ENCODE measurements at places on chromosomes 6 and 20.

DNA sequence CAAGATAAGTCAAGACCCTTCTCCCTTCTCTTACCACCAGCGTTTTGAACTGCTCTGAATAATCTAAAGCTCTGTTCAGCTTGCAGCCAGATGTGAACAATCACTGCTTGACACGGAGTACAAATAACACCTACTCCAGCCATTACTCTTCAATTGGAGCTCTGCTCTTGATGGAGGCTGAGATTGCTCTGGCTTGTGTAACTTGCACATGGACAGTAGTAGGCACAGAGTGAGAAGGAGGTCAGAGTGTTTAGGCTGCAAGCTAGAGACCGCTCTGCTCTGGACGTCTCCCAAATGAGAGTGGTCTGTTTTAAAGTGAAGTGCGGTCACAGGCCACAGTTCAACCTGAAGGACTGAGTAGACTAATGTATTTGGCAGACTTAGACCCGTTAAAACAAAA lies 158.3 kb downstream of the HDGFL1 start:
- no peak for DNase-seq

DNA sequence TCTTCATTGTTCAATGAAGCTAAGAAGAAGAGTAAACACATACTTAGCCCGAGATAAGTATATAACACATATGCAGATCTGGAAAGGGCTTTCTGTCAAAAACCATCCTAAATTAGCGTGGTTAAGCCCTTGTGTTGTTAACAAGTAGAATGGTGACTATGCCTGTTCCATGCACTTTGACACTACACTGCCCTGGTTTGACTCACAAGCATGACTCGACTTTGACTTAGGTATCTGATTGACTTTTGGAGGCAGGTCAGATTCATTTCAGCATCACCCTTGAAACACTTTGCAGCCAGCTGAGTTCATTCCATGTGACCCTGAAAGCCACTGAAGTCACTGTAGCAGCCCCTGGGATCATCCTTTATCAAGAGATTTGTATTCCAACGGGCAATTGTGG lies 239.8 kb downstream of the TBX18 start:
- no peak for DNase-seq

- DNase-seq, result no peak
Observed at GRCh38 chr6:51868591-51869355, 218.6 kb downstream of the PKHD1 start.

DNA sequence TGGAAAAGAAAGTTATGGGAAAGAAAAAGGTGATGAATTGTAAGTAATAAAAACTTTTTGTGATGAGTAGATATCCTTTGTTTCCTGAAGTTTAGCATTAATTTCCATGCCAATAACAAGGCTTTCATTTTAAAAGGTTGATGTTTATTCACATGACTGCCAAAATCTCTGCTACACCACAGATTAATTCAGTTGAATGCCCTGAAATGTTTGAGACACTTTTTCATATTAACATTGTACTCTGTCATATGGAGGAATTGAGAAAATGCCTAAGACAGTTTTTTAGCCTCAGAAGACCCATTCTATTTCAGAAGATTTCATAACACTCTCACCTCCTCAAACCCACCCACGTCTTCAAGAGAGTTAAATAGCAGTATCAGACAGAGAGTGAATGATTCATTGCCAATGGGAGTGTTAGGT lies 115.5 kb downstream of the ADGRG6 start:
- no peak for DNase-seq

- DNase-seq, result peak; percentile 25
Observed at GRCh38 chr6:15386756-15387112, 140.9 kb downstream of the JARID2 start.

DNA sequence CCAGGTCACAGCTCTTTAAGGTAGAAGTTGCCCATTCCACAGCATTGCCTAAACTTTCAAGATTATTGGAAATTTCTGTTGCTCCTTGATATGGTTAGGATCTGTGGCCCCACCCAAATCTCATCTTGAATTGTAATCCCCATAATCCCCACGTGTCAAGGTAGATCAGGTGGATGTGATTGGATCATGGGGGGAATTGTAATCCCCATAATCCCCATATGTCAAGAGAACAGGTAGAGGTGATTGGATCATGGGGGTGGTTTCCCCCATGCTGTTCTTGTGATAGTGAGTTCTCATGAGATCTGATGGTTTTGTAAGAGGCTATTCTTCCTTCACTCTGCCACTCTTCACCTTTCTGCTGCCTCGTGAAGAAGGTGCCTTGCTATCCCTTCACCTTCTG lies 327.4 kb upstream of the MAP3K7 start:
- no peak for DNase-seq

DNA sequence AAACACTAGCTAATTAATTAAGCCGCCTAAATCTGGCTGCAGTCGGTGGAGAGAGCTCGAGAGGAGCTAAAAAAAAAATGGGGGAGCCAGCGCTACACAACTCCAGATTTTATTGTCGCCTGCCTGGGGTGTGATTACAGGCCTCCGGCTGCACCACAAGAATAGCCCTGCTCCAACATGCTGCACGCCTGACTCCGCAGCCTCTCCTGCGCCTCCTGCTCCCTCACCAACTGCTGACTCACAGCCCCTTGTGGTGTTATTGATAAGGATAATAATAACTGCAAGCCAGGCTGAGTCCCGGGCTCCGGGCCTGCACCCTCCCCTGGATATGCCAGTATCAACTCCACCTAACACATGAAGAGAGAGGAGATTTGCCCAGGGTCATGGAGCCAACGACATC lies 16.8 kb downstream of the SIRPA start:
- DNase-seq, result no peak

DNA sequence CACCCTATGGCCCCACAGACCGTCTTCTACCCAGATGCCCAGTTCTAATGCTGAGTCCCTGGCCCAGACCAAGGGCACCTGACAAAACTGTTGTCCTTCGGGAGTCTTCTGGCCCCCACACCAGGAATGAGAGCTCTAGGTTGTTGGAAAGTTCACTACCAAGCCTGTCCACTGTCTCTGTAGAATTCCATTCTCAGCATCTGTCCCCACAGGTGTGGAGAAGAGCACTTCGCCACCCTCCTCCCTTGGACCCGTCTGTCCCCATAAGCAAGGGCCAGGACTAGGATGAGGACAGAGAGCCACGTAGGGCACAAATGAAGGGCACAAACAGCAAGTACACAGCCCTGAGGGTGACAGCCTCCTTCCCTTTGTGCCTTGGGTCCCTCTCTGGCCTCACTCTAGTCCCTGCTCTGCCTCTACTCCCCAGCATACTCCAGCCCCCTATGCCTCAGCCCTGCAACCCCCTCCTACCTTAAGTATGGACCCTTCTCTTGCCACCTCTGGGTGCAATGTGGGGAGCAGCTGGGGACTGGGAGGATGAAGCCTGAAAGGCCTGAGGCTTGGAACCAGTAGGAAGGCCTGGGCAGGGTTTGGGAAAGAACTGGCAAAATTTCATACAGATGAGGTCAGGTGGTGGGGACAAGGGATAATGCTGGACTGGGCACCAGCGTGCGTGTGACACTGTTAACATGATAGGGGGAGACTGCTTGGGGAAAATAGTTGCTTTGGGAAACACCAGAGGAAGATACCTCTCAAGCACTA lies 4.3 kb downstream of the LZTS3 start:
- no peak for DNase-seq

DNA sequence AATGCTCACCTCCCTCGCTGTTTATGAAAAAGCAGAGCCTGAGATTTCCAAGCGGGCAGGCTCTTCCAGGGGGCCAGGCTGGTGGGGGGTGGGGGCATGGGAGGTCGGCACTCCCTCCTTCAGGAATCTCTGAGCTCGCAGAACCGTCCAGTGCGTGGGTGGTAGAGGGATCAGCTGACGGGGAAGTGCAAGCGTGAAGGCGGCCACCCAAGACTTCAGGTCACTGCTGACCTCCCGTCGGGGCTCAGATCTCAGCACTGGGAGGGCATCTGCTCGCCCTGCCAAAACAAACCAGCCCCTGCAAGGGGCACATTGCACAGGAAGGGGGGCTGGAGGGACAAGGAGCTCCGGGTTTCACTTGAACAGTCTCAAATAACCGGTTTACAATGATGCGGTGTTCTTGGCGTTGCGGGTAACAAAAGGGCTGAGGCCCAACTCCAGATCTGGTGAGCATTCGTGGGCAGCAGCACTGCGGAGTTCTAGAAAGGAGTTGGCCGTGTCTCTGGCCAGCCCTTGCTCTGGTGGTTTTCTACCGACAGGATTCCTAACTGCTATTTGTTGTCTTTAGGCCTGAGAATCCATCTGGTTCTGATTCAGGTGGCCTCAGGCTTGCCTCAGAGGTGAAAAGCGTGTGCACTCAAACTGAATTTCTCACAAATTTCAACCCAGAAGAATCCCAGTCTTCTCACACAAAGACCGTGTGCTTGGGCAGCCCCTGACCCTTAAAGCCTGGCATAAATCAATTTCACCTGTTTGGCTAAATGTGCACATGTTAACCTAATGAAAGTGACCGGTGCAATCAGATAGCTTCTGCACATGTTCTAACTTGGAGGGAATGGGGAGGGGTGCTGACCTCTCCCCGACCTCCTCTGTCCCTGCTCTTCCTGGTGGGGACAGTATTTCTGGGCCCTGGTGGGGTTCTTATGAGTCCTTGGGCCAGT lies 191.6 kb downstream of the MYLK4 start:
- no peak for DNase-seq

DNA sequence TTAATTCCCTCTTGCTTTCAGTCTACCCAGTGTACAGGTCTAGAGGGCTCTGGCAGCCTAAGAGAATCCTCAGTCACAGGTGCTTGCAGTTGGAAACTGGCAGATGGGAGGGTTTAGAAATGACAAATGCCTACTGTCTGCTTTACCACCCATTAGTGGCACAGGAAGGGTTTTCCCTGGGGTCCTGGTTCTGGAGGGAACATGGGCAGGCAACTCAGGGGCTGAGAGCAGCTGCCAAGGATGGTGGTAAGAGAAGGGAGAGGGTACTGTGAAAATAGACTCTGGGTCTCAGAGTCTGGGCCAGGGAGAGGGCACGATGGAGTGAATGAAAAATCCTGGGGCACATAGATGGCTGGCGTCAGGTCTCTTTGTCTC lies 103.5 kb downstream of the TCP11 start:
- no peak for DNase-seq

- DNase-seq, result peak; percentile 45
Observed at GRCh38 chr6:16832043-16832567, 70.8 kb upstream of the ATXN1 start.

- DNase-seq, result no peak
Observed at GRCh38 chr6:144340541-144341371, 55.6 kb downstream of the UTRN start.

- DNase-seq, result no peak
Observed at GRCh38 chr6:4885341-4885933, 109.2 kb downstream of the CDYL start.

DNA sequence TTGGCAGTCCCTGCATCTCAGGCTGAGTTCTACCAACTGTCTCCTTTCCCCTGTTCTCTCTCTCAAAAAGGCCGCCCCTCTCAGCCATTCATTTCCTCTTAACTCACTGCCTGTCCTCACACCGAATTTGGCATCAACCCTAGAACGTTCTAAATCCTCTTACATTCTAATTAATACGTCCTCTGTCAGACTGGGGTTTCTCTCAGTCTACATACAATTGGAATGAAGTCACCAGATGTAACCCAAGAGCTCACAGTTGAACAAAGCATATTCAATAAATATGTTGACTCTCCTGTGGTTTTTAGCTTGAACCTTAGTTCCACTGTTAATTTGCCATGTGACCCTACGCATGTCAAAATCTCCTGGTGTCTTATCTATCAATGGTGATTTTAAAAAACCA lies 269.6 kb downstream of the CLIC5 start:
- peak; percentile 82 for DNase-seq

- no peak for DNase-seq
Observed at GRCh38 chr6:46734867-46735719, at the start of gene PLA2G7. PLA2G7 (minus strand) TSS chr6:46735375; CDS start chr6:46722891, 12,484 bp downstream.

DNA sequence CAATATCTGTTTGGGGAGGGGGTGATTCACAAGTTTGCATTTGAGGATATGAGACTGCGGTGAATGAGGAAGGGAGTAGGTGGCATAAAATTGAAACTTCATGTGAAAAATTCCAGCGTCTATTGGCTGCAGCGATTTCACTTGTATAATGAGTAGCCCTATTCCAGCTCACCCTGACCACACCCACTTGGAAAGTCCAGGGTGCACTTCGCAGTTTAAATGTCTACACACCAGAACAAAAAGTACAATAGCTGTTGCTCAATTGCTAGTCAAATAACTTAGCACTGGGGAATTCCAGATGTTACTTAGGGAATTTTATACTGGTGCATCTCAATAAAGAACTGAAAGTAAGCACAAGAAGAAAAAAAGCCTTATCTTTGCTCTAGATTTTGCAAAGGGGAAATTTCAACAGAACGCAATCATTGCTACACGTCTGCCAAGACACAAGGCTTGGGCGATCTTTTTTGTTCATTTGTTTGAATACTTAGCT lies 6.3 kb downstream of the TNFAIP3 start:
- peak; percentile 90 for DNase-seq

DNA sequence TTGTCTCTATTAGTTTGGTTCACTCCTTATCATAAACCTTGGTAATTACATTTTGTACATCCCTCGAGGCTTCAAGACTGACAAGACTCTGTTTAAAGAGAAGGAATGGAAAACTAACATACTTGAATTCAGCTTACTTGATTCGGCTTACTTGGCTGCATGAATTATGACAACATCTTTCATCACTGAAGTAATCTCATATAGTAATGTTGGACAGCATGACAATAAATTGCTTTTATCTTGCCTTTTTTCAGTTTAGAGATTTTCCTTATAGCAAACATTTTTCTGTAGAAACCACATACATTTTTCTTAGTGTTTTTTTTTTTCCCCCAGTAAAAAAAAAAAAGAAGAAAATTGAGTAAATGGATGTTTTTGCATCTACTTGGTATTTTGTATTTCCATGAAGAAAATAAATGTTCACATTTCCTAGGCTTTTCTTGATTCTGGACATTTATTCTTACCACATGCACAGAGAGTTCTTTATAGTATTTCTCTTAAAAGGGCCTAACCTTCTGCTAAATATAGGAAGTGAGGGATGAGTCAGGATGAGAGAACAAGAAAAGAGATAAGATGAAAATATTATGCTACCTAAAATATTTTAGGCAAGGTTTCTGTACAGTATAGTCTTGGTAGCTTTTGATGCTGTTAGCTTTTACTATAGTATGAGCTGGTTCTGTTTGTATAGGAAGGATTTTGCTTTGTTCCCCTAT lies 101.0 kb upstream of the HDGFL1 start:
- DNase-seq, result no peak

DNA sequence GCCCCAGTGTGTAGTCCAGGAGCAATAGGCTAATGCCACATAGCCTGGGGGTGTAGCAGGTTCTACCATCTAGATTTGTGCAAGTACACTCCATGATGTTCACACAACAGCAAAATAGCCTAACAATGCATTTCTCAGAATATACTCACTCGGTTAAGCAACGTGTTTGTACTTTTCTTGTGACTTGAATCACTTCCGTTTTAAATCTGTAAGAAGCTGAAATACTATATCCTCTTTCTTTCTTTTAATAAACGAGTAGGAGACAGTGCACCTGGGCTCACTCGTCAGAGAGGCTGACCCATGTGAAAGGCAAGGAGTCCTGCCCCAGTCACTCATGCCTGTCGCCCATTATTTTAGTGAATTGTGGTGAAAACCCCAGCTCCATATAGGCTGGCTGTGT lies 201.6 kb downstream of the FOXA2 start:
- peak; percentile 19 for DNase-seq

DNA sequence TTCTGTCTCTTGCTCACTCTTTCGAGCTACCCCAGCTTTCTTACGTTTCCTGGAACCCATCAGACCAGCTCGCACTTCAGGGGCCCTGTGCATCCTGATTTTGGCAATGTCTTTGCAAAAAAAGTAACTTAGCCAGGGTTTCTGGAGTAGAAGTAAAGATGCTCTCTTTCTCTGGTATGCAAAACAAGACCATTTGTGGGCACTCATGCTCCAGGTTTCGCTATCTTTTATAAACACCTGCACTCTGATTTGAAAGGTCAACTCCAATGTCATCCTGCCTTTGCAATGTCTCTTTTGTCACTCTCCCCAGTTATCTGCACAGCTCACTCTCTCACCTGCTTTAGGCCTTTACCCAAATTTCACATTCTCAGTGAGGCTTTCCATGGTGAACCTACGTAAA lies 869.1 kb downstream of the QKI start:
- DNase-seq, result no peak

Measured in AG10803 (cell line).